ENCODE measurements at places on chromosomes 16 and 17.
A peak's percentile ranks its signal among the peaks of the same experiment; 100 is the strongest.

- DNase-seq = no peak
Measured at GRCh38 chr17:79041041-79041570, 17.1 kb downstream of the C1QTNF1 start.

DNA sequence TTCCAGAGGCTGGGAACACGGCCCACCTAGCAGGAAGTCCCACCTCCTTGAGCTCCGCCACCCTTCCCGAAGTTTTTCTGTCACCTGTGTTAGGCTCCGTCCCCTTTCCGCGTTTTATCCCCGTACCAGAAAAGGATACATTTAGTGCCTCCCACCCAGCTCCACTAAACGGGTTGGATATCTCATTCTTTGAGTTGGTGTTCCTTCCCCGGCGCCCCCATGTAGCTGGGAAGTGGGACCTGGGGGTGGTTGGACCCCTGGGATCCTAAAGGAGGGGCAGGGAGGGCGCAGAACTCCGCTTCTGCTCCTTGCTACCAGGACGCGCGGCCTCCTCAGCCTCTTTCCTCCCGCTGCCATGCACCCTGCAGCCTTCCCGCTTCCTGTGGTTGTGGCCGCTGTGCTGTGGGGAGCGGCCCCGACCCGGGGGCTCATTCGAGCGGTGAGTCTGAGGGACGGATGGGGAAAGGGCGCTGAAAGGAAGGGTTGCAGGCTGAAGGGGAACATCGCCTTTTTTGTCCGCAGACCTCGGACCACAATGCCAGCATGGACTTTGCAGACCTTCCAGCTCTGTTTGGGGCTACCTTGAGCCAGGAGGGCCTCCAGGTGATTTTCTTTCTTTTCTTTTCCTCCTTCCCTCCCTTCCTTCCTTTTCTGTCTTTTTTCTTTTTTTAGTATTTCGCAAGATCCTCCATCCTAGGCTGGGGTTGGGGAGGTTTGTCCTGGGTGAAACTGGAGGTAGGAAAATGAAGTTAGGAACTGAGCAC, 669 bp downstream of the RNF167 start:
- DNase-seq = peak; percentile 29

GRCh38 chr17:60604686-60605334, 4.8 kb downstream of the PPM1D start:
- no peak for DNase-seq

- DNase-seq = no peak
Measured at GRCh38 chr16:50389900-50390299, 21.1 kb upstream of the BRD7 start.

- no peak for DNase-seq
Measured at GRCh38 chr17:49616086-49616485, 40.4 kb downstream of the NXPH3 start.

GRCh38 chr16:67893743-67894399, 817 bp downstream of the PSKH1 start:
- no peak for DNase-seq

GRCh38 chr17:78864117-78864516, 23.5 kb upstream of the USP36 start:
- DNase-seq = no peak

- no peak for DNase-seq
Measured at GRCh38 chr17:46078675-46079074, 79.6 kb downstream of the STH start.

GRCh38 chr16:52489894-52490293, 57.0 kb downstream of the TOX3 start:
- no peak for DNase-seq

DNA sequence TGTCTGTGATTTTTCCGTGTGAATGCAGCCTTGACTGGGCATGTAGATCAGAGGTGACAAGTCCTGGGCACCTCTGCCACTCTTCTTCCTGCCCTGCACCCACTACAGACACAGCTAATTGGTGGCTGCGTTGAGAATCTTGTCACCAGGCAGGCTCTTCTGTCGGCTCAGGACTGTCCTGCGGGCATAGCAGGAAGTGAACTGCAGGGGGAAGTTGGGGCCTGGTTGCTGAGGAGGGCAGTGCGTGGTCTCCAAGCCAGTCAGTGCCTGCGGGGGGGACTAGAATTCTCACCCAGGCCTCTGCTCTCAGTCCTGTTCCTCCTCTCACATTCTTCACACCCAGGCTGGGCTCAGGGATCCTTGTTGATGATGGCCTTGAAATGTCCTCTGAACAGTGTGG, 50.5 kb downstream of the JPH3 start:
- no peak for DNase-seq

DNA sequence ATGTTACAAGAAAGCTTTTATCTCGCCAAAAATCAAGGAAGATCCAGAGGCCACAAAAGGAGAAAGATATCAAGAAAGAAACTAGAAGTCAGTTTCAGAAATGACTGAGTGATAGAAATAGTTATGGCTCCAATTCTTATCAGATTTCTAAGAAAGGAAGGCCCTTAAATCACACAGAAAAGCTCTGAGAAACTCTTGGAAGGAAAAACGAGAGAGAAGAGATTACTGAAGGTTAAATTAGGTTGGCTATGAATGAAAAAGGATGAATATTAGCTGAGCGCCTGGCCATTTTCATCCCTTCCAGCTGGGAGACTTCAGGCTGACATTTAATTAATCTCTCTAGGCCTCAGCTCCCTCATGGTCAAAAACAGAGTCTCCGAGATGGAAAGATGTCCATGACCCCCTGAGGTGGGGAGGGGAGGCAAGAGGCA, 72.3 kb downstream of the CYTH1 start:
- no peak for DNase-seq

DNA sequence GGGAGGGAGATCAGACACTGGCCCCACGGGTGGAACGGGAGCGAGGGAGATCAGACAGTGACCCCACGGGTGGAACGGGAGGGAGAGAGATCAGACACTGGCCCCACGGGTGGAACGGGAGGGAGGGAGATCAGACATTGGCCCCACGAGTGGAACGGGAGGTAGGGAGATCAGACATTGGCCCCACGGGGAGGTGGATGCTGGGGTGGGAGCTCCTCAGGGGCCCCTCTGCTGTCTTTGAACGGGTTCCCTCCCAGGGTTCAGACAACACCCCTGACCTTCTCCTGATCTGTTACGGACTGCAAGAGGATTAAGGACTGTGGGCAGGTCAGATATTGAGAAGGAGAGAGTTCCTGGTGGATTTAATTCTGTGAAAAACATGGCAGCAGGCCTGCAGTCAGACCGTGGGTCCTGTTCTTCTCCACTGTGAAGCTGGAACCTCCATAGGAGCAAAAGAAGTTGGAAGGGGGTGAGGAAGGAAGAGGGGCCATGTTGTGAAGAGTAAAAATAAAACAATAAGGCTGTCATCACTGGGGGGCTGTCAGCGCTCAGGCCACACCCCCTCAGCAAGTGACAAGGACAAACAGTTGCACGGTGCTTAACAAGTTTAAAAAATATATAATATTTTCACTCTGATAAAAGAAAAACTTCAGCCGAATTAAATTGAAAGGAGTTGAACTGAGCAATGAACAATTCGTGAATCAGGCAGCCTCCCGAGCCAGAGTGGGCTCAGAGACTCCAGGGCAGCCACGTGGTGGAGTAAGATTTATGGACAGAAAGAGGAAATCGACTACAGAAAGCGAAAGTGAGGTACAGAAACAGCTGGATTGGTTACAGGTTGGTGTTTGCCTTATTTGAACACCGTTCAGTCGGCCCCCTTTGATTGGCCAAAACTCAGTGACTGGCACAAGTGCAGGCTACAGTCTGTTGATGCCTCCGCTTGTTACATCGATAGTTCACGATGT, 348.7 kb upstream of the TNRC6C start:
- DNase-seq = peak; percentile 66

- DNase-seq = no peak
Measured at GRCh38 chr17:72421128-72422092, 300.6 kb downstream of the SOX9 start.

GRCh38 chr17:67546578-67547527, 169.8 kb downstream of the PITPNC1 start:
- DNase-seq = no peak

DNA sequence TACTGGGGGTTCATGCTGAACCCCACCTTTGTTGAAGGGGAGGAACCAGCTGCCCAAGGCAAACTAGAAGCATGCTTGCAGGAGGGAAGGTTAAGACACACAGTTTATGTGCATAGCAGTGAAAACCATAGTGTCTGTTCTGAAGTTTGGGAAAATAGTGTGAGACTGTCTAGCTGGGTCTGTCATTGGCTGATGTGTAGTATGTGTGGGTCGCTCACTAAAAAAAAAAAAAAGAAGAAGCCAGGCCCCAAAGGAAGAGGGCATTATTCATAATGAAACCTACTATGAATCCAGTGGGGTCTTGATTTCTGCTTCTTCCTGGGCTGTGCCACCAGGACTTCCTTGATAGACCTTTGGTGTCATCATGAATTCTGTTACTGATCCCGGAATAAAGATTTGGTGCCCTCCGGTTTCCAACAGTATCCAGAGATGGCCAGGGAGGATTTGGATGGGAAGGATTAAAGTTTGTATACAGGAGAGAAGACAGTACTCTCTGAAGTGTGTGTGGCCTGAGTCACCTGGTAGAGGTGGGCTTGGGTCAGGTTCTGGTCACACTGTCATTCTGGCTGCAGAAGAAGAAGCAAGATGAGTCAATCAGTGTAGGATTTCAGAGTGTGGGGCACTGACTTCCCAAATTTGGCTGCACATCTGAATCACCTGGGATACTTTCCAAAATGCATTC, 220.3 kb downstream of the PRKCA start:
- no peak for DNase-seq

GRCh38 chr16:88312732-88313131, 70.0 kb upstream of the ZNF469 start:
- no peak for DNase-seq

DNA sequence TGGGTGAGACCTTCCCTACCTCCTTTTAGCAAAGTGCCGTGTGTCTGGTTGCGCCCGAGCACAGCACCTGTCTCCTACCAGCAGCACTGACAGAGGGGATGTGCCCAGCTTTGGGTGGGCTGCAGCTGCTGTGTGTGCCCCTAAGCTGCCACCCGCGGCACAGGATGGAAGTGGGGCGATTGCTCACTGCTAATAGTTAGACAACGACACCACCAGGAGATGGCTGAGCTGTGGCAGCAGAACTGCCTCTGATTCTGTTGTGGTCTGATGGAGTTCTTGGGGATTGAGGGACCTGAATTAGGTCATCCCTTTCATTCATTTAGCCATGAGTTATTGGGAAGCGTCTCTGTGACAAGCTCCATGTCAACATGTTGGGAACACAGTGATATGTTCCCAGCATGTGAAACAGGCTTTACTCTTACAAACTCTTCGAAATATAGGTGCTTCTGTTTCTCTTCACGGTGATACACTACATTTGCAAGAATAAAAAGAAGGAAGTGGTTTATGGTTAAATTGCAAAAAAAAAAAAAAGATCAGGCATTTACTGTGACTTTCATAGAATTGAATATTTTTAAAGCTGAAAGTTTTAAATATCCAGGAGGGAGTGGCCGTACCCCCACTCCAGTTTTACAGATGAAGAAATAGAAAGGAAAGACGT, 184.4 kb downstream of the MAF start:
- no peak for DNase-seq

- DNase-seq = no peak
Measured at GRCh38 chr16:63613701-63614100, 1508.2 kb downstream of the CDH11 start.

GRCh38 chr17:76532072-76532651, 5.3 kb downstream of the CYGB start:
- no peak for DNase-seq

- DNase-seq = no peak
Measured at GRCh38 chr17:37098910-37099664, 150.3 kb downstream of the AATF start.

GRCh38 chr17:61405686-61406536, 6.3 kb downstream of the TBX2 start:
- DNase-seq = no peak
